Nephron progenitor cell (in vitro differentiated cells): ENCODE measurements at places on chromosomes 11 and 22.

DNA sequence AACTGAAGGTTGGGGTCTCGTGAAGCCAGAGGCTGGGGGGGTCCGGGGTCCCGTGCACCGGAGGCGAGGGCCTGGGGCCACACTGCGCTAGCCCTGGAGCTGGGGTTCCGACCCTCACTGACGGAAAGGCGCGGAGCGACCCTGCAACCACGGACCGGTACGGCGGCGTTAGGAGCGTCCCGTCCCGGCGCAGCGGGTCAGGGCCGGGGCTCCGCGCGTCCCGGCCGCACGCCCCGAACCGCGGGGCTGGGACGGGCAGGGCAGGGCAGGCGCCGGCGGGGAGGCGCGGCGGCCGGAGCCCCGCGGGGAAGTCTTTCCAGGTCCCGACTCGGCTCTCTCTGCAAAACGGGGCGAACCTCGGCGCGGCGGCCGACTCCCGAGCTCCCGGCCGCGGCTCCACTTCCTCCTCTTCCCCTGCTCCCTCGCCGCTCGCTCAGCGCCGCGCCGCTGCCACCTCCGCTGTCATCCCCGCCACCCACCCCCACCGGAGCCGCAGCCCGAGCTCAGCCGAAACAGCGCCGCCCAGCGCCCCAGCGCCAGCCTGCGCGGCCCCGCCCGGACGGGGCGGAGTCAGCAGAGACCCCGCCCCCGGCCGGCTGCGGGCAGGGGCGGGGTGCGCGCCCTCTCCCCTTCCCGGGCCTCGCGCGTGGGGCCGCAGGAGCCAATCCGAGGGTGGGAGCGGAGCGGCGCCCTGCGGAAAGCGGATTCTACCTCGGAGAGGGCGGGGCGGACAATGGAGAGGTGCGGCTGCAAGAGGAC lies at the start of gene GDPD5:
Gene GDPD5 (minus strand): TSS at position 509 of the 759 bp plus-strand sequence. CDS start 48,206 bp downstream, outside the sequence.
- peaks cover 51% of the 10 kb centered on the region for H3K27me3 ChIP-seq
- peaks cover 50% of the 10 kb centered on the region for H3K4me1 ChIP-seq
- no peak within 1 kb of the TSS for H3K27ac ChIP-seq
- peak; percentile 86 for DNase-seq

GRCh38 chr11:122175306-122175705 lies 59.3 kb upstream of the BLID start:
- no peak for DNase-seq
- H3K27ac ChIP-seq = no peak overlapping the region
- peaks cover 6% of the 10 kb centered on the region for H3K4me1 ChIP-seq
- no peak overlapping the region for H3K4me3 ChIP-seq
- no peaks in the 10 kb centered on the region for H3K36me3 ChIP-seq

- no peak overlapping the region for H3K27ac ChIP-seq
- peaks cover 4% of the 10 kb centered on the region for H3K27me3 ChIP-seq
- no peak overlapping the region for H3K4me3 ChIP-seq
Measured at GRCh38 chr11:4983841-4984240, 10.8 kb upstream of the OR51L1 start.

DNA sequence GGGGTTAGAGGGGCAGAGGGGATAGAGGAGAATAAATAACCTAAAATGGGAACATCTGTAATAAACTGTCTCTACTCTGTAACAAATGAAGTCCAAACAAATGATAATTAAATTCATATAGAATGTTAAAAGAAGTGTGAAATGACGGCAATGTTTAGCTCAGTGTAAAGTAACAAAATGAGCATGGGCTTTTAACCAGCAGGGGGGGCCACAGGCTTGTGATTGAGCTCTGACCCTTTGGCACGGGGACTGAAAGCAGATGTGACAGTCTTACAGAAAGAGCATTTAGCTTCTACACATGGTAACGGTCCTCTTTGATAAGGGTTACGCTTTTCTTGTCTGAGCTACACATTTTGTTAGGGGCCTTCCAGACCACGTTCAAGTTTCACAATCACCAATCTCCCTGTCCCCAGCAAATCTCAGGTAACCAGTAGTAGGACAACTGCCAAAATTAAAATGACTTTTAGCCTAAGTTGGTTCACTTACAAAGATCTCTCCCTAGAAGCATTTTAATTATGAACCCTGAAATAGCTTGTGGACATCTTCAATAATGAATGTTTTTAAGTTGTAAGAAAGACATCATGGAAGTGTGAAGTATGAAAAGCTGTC lies 262.5 kb downstream of the DCDC1 start:
- H3K27me3 ChIP-seq = no peaks in the 10 kb centered on the region
- no peaks in the 10 kb centered on the region for H3K36me3 ChIP-seq
- no peak overlapping the region for H3K4me3 ChIP-seq
- peak; percentile 81 for DNase-seq
- H3K27ac ChIP-seq = no peak overlapping the region

GRCh38 chr11:22859756-22860155 lies 518 bp downstream of the CCDC179 start:
- peaks cover 4% of the 10 kb centered on the region for H3K27me3 ChIP-seq
- no peak overlapping the region for H3K27ac ChIP-seq
- no peak for DNase-seq

DNA sequence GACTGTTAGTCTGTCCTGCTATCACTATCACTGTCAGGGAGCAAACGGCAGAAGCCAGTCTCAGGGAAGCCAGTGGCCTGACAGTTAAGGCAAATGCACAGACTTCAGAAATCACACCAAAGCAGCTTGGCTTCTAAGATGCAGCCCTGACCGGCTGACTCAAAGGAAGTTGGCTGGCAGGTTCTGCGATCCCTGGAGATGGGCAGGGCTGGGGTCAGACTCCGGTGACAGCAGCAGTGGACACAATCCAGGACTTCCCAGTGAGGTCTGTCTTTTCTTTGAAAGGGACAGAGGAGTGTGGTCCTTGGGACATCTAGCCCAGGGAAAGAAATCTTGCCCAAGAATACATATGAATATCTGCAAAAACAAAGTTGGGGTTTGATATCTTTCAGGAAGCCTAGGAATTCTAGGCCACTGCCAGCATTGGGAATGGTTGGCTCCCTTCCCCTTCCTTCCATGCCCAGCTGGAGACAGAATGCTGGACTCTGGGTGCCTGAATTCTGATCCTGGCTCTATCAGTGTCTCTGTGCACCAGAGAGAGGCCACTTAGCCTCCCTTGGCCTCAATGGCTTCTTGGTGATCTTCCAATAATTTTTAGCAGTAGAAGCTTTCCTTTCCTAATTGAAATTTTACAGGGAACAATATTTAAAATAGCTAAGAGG lies 108.9 kb downstream of the KIRREL3 start:
- H3K27me3 ChIP-seq = peaks cover 2% of the 10 kb centered on the region
- H3K27ac ChIP-seq = no peak overlapping the region
- peaks cover 54% of the 10 kb centered on the region for H3K4me1 ChIP-seq
- no peak for DNase-seq
- peaks cover 6% of the 10 kb centered on the region for H3K36me3 ChIP-seq

GRCh38 chr11:118230088-118230487 lies 5.3 kb upstream of the JAML start:
- H3K27me3 ChIP-seq = peaks cover 38% of the 10 kb centered on the region
- H3K4me1 ChIP-seq = no peaks in the 10 kb centered on the region
- H3K27ac ChIP-seq = no peak overlapping the region
- H3K36me3 ChIP-seq = no peaks in the 10 kb centered on the region
- DNase-seq = no peak
